Choroid plexus epithelial cell (primary cell): ENCODE measurements at places on chromosomes 5 and 9.
A peak's percentile ranks its signal among the peaks of the same experiment; 100 is the strongest.

GRCh38 chr5:146363161-146363874 is 24.7 kb downstream of the POU4F3 start:
- no peak for DNase-seq

DNA sequence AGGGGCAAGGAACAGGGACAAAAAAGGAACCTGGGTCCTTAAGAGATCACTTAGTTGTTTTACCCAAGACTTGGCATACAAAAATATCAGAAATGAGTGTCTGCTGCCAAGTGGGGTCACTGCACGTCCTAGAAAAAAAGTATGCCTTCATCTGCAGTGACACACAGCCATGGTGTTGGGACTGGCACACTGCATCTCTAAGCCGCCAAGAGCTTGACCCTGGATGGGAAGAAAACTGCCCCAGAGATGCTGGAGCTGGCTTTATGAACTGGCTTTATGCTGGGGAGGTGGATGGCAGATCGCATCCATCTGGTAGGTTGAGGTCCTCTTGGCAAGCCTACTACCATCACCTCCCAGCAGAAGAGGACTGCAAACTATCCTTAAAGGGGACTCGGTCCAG is 51.7 kb downstream of the IRF1 start:
- DNase-seq: no peak

DNA sequence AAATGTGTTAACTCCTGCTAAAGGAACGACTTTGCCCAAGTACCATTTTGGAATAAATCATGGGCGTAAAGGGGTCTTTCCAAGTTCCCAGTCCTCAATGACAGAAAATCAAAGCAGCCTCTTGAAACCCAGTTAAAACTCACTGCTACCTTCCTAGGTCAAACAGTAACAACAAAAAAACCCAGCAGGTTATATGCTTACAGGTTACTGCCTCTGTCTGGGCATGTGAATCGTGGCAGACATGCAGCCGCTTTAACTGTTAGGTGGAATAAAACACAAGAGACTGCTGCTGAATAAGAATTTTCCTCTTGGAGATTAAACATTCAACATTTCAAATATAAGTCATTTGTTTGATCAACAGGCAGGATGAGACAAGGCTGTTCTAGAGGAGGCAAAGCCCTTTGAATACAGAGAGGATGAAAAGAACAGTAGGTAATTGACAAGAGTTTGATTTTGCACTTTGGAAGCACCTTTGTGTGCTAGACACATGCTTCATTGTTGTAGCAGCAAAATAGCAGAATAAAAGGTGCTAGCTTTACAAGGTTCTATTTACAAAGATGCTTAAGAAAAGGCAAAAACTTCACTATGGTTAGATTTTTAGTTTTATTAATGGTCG is 319.4 kb downstream of the NDUFS4 start:
- DNase-seq: no peak

GRCh38 chr9:97604901-97605645 is 28.1 kb downstream of the TSTD2 start:
- no peak for DNase-seq

GRCh38 chr5:153515301-153515700 is 24.8 kb downstream of the GRIA1 start:
- DNase-seq: peak; percentile 67

DNA sequence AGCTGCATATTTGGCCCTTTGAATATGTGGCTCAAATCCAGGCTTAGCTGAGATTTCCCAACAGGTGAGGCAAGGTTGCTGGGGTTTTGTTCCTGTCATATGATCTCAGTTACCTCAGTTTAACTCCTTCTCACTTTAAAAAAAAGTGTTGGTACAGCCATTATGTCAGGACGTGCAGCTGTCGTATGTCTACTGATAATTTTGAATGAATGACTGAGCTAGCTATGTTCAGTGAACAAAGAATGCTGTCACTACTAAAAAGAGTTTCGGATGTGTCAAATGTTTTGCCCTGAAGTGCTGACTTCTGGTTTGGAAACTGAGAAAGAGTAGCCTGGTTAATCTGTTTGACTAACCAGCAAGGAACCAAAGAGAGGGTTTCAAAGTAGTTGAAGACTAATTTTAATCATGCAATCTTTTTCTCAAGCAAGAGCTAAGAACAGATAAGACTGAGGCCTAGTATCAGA is 106.3 kb upstream of the NR3C1 start:
- no peak for DNase-seq

- no peak for DNase-seq
These were observed 221.5 kb downstream of the PAX5 start for GRCh38 chr9:36812556-36812955.

- no peak for DNase-seq
These were observed 469.1 kb downstream of the ZSWIM6 start for GRCh38 chr5:61801174-61801573.

DNA sequence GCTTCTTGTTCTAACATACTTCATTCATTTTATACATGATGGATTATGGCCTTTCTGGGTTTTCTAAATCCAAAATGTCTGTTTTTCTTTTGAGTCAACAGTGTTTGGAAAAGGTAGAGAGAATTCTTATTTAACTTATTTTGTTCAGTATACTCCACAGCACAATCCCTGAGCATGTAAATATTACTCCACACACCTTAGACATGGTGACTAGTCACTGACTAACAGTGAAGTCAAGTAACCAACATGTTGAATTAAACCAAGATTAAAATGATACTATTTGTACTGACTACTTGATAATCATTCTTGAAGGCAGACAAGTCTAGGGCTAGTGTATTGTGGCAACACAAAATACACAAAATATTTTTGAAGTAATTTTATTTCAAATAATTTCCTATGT is 55.0 kb downstream of the HAPLN1 start:
- no peak for DNase-seq

DNA sequence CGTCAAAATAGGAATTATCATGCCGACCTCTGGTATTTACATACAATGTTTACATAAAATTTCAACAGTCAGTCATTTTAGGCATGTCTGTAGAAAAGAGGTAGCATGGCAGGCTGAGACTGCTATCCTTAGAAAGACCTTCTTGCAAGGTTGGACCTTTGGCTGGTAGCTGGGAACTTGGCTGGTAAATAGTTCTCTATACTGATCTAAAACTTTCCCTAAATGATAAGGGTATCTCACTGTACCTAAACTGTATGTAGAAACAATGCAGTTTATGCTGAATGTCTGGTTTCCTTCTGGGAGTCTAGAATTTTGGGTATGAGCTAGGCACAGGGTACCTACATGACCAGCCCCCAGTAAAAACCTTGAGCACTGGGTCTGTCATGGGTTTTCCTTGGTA is 18.0 kb downstream of the FEM1C start:
- DNase-seq: no peak

GRCh38 chr9:113317777-113318176 is 14.6 kb upstream of the RNF183 start:
- DNase-seq: peak; percentile 42

DNA sequence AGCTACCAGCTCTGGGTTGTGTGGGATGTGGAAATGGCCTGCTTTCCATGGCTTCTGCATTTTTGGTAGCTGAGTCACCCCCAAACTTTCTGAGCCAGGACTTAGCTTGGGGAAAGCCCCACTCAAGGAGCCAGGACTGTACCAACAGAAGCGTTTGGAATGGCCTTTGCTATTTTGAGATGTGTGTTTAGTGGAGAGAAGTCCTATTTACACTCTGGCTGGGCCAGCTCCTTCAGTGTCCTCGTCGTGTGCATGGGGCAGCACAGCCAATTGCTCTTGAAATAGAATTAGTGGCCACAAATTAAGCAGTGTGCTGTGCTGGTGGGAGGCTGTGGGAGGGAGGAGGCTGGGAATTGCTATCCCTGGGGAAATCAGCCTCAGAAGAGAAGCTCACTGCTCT is 51.6 kb downstream of the ENTREP1 start:
- DNase-seq: peak; percentile 82

DNA sequence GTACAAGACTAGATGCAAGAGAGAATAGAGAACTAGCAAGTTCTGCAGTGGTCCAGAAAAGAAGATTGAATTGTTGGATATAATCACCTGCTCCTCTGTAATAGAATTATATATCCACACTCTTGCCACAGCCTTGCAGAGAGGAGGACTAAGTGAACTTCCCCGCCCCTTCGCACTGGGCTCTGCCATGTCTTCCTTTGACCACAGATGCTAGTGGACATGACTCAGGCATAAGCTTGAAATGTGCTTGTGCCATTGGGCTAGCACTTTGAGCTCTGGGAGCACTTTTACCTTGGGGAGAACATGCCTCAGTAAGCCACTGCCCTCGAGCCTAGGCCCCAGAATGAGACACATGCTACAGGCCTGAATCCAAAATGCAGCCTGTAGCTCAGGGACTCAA is 113.5 kb upstream of the RASA1 start:
- DNase-seq: no peak

GRCh38 chr9:101451498-101451897 is 15.9 kb upstream of the ALDOB start:
- no peak for DNase-seq

GRCh38 chr5:1546556-1546955 is 22.8 kb upstream of the LPCAT1 start:
- DNase-seq: no peak

DNA sequence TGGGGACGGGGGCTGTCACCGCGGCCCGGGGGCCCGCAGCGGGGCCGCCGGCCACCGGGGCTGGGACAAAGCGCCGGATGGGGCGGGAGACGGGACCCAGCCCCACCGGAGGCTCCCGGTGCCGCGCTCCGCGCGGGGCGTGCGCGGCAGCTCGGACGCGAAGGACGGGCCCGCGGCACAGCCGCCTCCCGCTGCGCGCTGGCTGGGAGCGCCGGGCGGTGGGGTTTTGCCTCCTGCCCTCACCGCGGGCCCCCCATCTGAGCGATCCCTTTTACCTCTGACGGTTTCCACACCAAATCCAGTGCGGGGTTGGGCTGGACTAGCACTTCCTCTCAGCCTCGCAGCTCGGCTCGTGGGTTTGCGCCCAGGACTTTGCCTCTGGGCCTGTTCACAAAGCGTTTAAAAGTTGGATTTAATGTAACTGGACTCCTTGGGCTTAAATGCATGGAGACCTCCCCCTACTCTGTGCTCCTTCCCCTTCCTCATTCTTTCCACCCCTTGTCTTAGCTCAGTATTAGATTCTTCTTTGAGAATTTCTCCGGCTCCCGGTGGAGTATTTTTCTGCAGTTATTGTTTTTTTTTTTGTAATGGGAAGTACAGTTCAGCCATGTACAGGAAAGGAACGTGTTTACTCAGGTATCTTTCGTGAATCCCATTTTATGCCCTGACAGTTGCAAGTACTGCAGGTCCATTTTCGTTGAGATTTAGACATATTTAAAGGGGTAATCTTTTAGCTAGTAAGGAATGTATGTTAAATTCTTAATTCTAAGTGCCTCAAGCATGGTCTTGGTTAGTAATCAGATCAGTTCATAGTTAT is 691 bp downstream of the FCHO2 start:
- peak; percentile 72 for DNase-seq

DNA sequence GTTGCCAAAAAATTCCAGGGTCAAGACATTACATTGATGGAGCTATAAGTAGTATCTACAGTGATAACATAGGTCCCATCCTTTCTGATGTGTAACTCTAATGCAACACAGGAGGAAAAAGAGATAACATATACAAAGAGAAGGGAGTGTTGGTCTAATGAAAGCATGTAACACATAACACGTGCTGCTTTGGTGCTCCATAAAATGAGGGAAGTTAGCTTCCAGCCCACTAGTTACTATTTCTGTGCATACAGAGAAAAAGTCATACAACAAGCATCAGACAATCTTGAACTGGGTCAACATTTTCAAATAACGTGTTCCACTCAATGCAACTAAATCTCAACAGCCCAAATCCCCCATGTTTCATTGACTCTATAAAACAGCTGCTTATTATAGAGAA is 11.7 kb downstream of the MLLT3 start:
- DNase-seq: no peak

GRCh38 chr5:55176176-55176818 is 3.3 kb upstream of the CDC20B start:
- DNase-seq: no peak
